ENCODE measurements at places on chromosomes 3 and 15. TPM values are rescaled to one million over a fixed set of nuclear protein-coding genes. Genes with fewer than 3 reads are reported as not detected.
A peak's percentile ranks its signal among the peaks of the same experiment; 100 is the strongest.

- H3K27ac ChIP-seq, result no peak overlapping the region
- no peak overlapping the region for H3K4me3 ChIP-seq
- H3K27me3 ChIP-seq, result no peaks in the 10 kb centered on the region
- no peak for DNase-seq
Measured at GRCh38 chr3:76679541-76679940, 360.4 kb upstream of the ROBO2 start.

DNA sequence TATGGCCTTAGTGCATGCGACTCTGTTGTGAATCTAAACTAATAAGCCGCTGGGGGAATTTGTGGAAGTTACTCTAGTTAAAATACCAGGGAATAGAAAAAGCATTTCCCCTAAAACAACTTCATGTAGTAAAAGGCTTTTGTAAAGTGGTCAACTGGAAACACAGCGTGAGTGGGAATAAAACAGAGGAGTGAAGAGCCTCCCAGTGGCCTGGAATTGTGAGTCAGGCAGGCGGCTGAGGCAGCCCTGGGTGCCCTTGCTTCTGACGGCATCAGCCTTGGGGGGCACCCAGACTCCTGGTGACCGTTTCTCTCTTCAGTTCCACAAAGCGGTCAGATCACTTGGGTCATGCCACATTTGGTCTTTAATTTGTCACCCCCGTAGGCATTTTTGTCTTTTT is 108.4 kb downstream of the GHSR start:
- no peaks in the 10 kb centered on the region for H3K4me1 ChIP-seq
- H3K4me3 ChIP-seq, result no peak overlapping the region
- no peak for DNase-seq
- no peak overlapping the region for H3K27ac ChIP-seq
- H3K36me3 ChIP-seq, result peaks cover 4% of the 10 kb centered on the region
- no peaks in the 10 kb centered on the region for H3K27me3 ChIP-seq

- H3K27ac ChIP-seq, result no peak overlapping the region
- H3K4me3 ChIP-seq, result no peak overlapping the region
- H3K4me1 ChIP-seq, result no peaks in the 10 kb centered on the region
Measured at GRCh38 chr3:193502871-193503270, 51.8 kb downstream of the ATP13A4 start.

DNA sequence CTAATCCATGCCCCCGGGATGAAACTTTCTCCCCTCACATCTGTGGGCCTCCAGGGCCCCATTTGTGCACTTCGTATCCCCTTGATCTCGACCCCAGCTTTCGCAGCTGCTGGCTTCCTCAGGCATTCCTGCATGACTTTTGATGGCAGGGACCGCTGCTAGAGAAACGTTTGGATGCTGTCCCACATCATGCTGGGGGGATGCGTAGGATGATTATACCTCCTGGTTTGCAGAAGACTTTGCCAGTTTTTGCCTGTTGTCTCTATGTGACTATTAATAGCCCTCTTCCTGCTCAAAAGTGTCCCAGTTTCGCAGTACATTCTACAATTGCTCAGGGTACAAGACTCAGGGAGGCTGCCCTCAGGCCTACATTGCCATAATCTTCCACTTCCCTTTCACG is 10.4 kb upstream of the KCNAB1 start:
- DNase-seq, result no peak
- no peaks in the 10 kb centered on the region for H3K27me3 ChIP-seq
- no peak overlapping the region for H3K27ac ChIP-seq
- no peaks in the 10 kb centered on the region for H3K36me3 ChIP-seq
- H3K4me1 ChIP-seq, result no peaks in the 10 kb centered on the region

PP2D1 gene
- polyA plus RNA-seq, result not detected

SUSD5 gene
- polyA plus RNA-seq, result 2.5 TPM

DNA sequence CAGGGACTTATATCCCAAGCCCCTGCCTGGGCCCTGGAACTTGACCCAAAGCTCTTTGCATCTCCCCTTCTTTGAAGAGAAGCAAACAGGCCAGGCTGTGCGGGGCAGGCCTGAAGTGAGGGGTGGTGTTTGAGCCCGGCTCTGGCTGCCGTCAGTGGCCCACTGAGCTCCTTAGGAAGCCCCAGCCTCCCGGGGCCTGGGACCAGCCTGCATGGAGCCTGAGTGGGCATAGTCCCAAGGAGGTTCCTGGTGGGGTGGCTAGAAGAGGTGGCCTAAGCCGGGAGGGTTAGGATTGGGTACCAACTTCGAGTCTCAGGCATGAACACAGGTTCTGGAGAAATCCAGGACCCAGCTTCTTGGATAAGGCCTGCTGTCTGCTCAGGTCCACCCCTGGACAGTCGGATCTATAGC is 6.4 kb downstream of the TMIE start:
- DNase-seq, result no peak
- H3K27me3 ChIP-seq, result peaks cover 23% of the 10 kb centered on the region
- H3K36me3 ChIP-seq, result no peaks in the 10 kb centered on the region

CHDH gene
- polyA plus RNA-seq, result 0.57 TPM

BFSP2 gene
- polyA plus RNA-seq, result 3.8 TPM

GUCA1C gene
- 0.11 TPM for polyA plus RNA-seq

SMCO1 gene
- 0.02 TPM for polyA plus RNA-seq

DNA sequence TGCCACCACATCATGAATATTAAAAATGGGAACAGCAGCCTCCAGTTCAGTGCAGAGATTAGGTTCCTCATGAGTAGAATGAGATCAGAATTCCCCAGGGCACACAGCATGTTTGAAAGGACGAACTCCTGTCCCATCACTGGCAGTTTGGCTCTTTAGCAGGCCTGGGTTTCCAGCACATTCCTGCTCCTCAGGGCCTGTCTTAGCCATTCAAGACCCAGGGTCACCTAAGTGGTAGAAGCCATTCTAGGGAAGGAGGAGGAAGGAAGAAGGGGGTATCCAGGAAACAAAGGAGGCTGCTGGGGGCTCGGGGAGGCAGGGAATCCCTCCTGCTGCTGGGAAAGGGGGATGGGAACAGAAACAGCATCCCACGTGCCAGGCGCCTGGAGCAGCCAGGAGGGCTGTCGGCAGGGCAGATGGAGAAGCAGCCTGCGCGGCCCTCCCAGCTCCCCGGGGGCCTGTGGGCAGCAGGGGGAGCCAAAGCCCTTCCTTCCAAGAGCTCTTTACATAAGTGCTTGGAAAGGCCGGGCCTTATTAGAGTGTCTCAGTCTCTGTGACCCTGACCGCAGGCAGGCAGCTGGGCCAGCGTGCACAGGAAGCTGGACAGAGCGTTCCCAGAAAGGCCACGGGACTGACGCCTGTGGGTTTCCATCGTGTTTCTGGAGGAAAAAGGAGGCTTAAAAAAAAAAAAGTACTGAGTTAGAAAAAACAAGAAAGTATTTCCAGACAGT is 24.7 kb downstream of the LOXL1 start:
- no peaks in the 10 kb centered on the region for H3K27me3 ChIP-seq
- no peak overlapping the region for H3K4me3 ChIP-seq
- H3K4me1 ChIP-seq, result peaks cover 41% of the 10 kb centered on the region
- peak; percentile 90 for DNase-seq
- H3K27ac ChIP-seq, result no peak overlapping the region

- H3K4me1 ChIP-seq, result no peaks in the 10 kb centered on the region
- H3K27ac ChIP-seq, result no peak overlapping the region
- no peak for DNase-seq
- H3K27me3 ChIP-seq, result no peaks in the 10 kb centered on the region
- H3K4me3 ChIP-seq, result no peak overlapping the region
- H3K36me3 ChIP-seq, result no peaks in the 10 kb centered on the region
Measured at GRCh38 chr3:194971965-194972364, 286.3 kb downstream of the FAM43A start.

Measured in thymus (tissue), 14 donors.